ENCODE measurements at places on chromosomes 5 and 9.

GRCh38 chr9:132894346-132894745 lies 15.6 kb downstream of the SPACA9 start:
- no peak for DNase-seq

DNA sequence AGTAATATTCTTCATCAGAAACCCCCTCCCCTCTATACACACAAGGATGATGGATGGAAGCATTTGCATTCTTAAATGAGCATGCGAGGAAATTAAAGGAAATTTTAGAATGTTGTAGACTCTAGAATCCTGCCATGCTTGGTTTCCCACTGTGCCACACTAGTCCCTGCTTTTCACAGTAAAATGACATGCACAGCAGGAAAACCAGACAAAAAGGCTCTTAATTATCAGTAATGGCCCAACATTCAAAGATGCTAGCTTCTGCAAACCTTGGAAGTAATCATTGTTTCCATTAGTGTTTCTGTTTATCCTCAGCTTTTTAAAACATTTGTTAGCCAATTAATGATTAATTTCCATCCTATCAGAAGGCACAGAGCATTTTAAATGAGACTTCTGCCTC lies 255.8 kb downstream of the SLCO4C1 start:
- DNase-seq, result no peak

DNA sequence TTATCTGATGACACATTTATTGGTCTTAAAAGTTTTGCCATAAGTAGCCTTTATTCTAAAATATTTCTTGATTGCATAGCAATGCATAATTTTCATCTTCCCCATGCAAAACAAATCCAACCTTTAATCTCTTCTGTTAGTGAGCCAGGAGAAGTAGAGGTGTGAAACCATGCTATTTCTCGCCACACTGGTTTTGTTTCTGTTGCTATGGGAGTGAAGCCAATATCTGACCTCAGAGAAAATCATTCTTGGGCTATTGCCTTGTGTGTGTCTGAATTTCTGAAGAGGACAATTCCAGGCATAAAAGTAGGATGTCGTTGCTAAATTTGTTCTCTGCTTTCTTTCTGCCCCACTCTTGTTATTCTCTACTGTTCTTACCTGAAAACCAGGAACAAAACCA lies 183.6 kb downstream of the PTTG1 start:
- DNase-seq, result no peak

DNA sequence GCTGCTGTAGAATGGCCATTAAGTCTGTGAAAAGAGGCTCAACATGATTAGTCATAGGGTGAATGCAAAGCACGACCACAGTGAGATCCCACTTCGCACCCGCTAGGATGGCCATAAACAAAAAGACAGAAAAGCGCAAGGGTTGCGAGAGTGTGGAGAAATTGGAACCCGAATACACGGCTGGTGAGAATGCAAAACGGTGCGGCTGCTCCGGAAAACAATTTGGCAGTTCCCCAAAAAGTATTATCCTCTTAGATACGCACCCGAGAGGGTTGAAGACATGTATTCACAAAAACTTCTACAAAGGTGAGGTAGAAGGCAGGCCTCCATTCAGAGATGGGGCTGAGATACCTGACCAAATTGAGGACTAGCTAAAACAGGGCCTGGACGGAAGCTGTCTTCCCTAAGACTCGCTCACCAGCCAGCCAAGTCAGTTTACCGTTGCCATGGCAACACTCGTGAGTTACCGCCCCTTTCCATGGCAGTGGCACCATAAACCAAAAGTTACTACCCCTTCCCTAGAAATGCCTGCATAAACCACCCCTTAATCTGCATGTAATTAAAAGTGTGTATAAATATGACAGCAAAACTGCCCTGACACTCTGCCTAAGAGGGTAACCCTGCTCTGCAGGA lies 726 bp upstream of the PSMB7 start:
- no peak for DNase-seq

- DNase-seq, result no peak
These were observed 20.0 kb upstream of the NPM1 start for GRCh38 chr5:171367424-171368370.

GRCh38 chr5:10743951-10744350 lies 17.1 kb downstream of the DAP start:
- DNase-seq, result peak; percentile 30

DNA sequence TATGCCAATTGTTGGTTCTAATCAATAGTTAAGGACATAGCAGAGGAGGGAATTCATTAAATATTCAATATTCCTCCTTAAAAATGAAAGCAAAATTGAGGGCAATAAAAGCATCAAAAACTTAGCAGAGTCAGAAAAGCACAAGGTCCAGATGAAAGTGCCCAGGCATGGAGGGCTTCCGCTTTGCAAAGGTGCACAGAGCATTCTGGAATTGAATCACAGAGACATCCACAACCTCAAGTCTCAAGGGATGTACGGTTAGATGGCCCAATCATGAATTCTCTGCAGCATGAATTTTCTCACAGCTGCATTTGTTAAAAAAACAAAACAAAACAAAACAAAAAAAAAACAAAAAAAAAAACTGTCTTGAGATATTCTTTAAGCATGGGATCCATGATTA lies 253.7 kb downstream of the SPOCK1 start:
- no peak for DNase-seq

- no peak for DNase-seq
These were observed 94.1 kb downstream of the CDC42SE2 start for GRCh38 chr5:131357739-131358561.

DNA sequence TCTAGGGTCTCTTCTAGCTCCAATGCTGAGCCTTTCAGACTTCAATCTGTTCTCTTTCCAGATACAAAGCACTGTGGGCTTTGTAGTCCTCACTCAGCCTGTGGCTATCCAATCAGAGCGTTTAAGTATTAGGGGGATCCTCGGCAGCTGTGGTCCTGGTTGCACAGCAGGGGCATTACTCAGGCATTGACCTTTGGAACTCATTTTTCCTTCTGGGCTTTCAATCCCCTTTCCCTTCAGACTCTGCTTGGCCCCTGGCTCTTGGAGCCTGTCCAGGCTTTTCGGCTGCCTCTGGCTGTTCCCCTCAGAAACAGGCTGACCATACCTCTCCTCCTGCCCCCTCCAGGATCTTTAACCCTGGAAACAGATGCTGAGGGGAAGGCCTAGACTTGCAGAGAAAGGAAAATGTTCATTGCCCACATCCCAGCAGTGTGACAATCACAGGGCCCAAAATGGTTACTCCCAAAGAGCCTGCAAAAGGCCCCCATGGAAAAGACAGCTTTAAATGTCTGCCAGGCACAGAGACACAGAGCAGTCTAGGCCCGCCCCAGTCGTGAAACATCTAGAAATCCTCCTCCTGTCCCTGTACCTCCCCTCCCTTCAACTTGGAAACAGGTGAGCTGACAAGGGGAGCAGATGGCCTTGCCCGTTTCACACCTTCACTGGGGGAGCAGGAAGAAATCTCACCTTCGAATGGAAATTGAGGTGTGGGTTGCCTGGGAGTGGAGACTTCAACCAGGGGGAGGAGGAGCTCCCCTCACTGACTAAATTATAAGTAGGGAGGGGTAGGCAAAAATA lies 13.7 kb downstream of the C1QTNF2 start:
- DNase-seq, result no peak

DNA sequence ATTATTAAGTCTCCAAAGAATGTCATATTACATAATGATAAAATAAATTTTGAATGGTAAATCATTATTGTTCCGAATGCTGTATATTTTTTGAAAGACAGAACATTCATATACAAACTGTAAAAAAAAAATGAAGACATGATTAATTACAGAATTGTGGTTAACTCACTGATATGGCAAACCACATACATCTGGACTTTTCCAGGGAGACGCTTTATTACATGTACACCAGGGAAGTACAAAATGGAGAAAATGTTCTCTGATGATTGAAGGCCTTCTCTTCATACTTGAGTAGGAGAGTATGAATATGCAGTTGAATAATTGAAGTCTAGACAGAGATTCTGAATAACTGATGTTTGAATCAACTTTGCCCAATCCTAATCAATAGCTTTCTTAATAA lies 1886.9 kb downstream of the EFNA5 start:
- no peak for DNase-seq

DNA sequence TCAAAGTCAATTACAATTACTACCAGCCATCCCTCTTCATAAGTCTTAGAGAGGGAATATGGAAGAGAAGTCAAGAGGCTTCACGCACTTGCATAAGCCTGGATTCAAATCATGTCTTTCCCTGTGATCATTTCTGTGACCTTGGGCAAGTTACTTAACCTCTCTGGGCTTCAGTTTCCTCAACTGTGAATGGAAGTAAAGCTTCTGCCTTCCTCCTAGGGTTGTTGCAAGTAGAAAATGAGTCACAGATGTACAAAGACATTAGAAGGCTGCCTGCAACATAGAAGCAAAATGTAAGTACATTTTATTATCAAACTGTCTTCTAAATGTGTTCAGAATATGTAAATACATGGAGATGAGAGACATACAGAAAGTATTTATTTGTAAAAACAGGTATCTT lies 42.3 kb upstream of the SEMA6A start:
- DNase-seq, result no peak

DNA sequence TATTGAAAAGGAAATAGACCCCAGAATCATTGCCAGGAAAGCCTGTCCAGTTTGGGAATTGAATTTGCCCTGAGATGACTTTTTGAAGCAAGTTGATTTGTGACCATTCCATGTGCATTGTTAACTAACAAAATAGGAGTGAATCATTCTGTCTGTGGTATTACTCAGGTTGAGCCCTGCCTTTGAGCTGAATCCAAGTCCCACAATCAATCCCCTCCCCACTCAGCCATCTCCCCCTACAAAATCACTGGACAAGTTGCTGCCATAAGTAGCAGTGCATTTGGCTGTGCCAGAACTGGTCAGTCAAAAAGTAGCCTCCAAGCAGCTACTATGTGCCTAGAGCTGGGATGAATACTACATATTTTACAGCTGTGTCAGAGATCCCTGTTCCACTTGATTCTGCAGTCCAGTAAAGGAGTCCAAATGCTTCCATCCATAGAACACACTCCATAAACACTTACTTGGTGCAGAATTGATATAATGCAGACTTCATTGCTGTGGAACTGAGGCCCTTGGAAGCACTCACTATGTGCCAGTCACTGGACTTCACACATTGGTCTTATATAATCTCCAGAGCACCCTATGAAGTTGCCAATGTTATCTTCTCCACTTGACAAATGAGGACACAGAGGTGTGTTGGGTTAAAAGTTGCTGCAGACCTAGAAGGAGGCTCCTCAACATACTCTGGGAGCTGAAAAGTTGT lies 96.1 kb downstream of the ZNF462 start:
- no peak for DNase-seq

GRCh38 chr5:33328818-33329217 lies 111.9 kb upstream of the TARS1 start:
- DNase-seq, result no peak

DNA sequence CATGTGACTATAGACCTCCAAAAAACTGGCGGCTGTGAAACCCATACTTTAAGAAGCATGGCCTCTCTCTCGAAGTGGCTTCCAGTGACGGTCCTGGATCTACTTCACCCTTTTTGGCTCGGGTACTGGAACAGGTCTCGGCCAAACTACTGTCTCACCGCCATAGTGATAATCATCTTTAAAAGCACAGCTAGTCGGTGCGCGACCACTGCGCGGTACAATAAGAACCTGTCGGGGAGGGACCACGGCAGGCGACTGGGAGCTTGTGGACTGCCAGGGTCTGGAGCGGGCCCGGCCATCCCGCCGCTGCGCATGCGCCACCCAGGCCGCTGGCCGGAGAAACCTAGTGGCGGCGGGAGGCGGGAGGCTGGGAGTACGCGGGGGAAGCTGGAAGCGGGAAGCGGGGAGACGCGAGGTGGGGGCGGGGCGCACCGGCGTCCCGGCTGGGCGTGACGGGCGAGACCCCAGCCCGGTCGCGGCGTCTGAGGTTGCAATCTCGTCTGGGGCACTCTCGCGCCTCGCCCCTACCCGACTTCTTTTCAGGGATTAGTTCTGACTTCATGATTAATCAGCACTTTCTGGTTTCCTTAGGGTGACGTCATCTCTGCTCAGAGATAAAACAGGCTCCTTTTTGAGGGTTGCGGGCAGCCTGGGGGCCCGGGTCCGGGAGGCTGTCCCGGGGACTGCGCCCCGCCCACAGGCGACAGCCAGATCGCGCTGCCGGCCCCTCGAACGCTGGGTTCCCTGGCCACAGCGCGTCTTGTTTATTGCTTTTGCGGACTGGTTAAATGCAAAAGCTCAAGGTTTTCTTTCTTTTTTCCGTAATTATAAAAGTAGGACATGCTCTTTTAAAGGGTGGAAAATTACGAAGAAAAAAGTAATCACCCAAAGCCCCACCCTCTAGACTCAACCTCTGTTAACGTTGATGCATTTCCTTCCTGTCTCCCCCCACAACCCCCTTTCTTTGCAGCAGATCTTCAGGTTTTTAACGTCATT lies 266.8 kb downstream of the CWC27 start:
- DNase-seq, result peak; percentile 83

DNA sequence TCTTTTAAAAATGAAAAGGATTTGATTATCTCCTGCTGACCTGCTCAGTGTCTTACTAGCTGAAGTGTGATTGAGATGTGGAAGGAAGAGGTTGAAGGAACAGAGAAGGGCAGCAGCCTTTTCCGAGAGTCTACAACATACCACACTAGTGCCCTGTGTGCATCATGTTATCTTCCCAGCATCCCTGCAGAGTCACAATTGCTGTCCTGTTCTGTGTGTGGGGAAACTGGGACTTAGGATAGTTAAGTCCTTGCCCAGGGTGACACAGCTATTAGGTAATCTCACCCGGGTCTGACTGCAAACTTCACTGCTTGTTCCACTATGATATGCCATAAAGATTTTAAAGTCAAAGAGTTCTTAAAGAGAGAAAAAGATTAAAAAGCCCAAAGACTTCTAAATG lies 55.8 kb downstream of the FAM78A start:
- DNase-seq, result no peak

- no peak for DNase-seq
These were observed 309.0 kb upstream of the FBXL7 start for GRCh38 chr5:15191012-15191411.

DNA sequence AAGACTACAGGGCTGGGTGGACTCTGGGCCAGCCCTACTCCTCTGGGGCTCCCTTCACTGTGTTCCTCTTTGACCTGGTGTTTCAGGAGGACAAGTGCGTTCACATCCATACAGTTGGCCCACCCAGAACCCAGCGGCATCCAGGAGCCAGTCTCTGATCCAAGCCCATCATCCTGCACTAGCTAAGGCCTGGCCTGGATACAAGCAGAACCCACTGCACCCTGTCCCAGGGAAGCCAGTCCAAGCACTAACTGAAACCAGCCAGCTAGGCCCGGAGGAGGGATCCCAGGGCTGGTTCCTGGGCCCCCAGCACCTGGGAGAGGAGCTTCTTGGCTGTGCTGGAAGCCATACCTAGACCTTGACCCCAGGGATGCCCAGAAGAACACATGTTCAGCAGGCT lies 4.1 kb upstream of the GBGT1 start:
- DNase-seq, result no peak

Data from bone marrow (tissue), 2 donors.